Central memory CD8-positive, alpha-beta T cell (primary cell): ENCODE measurements at places on chromosomes 1 and 21.

DNA sequence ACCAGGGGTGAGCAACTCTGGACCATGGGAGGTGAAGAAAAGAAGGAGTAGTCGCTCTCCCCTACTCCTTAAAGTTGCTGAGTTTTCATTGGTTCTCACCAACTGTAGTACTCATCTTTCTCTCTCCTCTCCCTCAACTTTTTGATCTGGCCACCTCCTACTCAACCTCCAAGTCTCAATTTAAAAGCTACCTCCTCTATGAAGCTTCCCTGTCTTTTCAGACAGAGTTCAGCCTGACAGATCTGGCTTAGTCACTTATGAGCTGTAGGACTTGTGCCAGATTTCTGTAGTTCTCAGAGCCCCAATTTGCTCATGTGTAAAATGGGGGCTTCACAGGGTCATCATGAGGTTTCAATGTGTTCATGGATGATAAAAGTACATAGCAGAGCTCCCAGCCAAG lies 34.5 kb upstream of the HTR1D start:
- no peak overlapping the region for H3K4me3 ChIP-seq
- peaks cover 17% of the 10 kb centered on the region for H3K27me3 ChIP-seq
- no peak for DNase-seq
- H3K36me3 ChIP-seq = no peaks in the 10 kb centered on the region
- no peaks in the 10 kb centered on the region for H3K4me1 ChIP-seq

- H3K4me1 ChIP-seq = no peaks in the 10 kb centered on the region
- H3K36me3 ChIP-seq = peaks cover 5% of the 10 kb centered on the region
- no peak overlapping the region for H3K4me3 ChIP-seq
These were observed 242.4 kb upstream of the TMEM51 start for GRCh38 chr1:14910984-14911721.

GRCh38 chr1:230684998-230685397 lies 28.9 kb downstream of the AGT start:
- no peak for DNase-seq
- peaks cover 20% of the 10 kb centered on the region for H3K4me1 ChIP-seq
- no peaks in the 10 kb centered on the region for H3K27me3 ChIP-seq
- H3K27ac ChIP-seq = no peak overlapping the region
- no peak overlapping the region for H3K4me3 ChIP-seq

GRCh38 chr1:238652346-238652968 lies 733.9 kb upstream of the CHRM3 start:
- H3K4me1 ChIP-seq = no peaks in the 10 kb centered on the region
- H3K36me3 ChIP-seq = no peaks in the 10 kb centered on the region
- no peaks in the 10 kb centered on the region for H3K27me3 ChIP-seq
- no peak overlapping the region for H3K27ac ChIP-seq
- DNase-seq = no peak
- H3K4me3 ChIP-seq = no peak overlapping the region

GRCh38 chr1:93845538-93846205 lies 33.3 kb downstream of the DNTTIP2 start:
- H3K27ac ChIP-seq = peak overlapping the region; percentile 100
- peak overlapping the region; percentile 98 for H3K4me3 ChIP-seq
- H3K4me1 ChIP-seq = peaks cover 18% of the 10 kb centered on the region
- H3K36me3 ChIP-seq = peaks cover 33% of the 10 kb centered on the region

DNA sequence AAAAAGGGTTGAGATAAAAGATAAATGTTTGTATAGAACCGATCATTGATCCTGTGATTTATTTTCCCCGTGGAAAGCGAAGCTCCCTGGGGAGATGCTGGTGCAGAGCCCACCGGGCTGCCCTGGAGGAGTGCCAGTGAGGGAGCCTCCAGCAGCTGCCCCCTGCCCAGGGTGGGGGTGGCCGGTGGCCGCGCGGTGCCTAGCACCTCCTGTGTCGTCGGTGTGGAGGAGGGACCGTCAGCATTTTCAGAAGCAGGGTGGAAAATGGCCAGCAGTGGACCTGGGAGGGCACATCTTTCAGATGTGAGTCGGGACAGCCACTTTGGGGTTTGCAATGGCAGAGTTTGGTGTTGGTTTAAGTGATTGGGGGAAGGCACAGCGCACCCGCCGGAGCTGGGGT lies 164.0 kb downstream of the PRDM16 start:
- H3K4me1 ChIP-seq = no peaks in the 10 kb centered on the region
- H3K27ac ChIP-seq = no peak overlapping the region
- H3K36me3 ChIP-seq = no peaks in the 10 kb centered on the region
- no peak for DNase-seq
- H3K27me3 ChIP-seq = no peaks in the 10 kb centered on the region

DNA sequence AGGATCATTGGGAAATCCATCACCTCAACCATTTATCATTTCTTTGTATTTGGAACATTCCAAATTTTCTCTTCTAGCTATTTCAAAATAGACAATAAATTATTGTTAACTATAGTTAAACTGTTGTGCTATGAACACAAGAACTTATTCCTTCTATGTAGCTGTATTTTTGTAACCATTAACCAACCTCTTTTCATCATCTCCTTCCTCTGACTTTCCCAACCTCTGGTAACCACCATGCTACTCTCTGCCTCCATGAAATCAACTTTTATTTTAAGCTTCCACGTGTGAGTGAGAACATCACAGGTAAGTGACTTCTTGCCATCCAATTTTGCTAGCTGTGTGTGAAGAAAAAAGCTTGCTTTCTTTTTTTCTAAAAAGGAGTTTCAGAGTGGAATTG lies 418 bp downstream of the IFI44L start:
- H3K36me3 ChIP-seq = peaks cover 3% of the 10 kb centered on the region
- H3K4me3 ChIP-seq = peak overlapping the region; percentile 75
- DNase-seq = no peak
- H3K27me3 ChIP-seq = no peaks in the 10 kb centered on the region
- peak overlapping the region; percentile 89 for H3K27ac ChIP-seq

DNA sequence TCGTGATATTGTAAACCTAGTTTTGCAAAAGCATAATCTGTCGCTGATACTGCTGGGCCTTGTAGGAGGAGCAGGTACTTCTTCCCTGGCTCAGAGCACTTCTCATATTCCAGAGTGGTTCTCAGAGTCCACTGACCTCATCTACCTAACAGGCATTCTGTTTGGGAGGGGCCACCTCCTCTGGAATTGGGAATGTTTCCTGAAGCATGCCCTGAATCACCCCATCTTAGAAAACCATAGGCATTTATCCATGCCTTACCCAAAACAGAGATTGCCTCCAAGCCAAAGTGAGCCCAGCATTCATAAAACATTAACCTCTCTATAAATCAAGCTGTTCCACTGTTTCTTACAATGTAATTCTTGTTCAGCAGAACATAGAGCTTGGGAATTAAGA lies 35.1 kb downstream of the SLC44A3 start:
- H3K4me3 ChIP-seq = no peak overlapping the region
- no peaks in the 10 kb centered on the region for H3K4me1 ChIP-seq
- DNase-seq = no peak
- no peaks in the 10 kb centered on the region for H3K36me3 ChIP-seq
- peaks cover 21% of the 10 kb centered on the region for H3K27me3 ChIP-seq
- no peak overlapping the region for H3K27ac ChIP-seq

DNA sequence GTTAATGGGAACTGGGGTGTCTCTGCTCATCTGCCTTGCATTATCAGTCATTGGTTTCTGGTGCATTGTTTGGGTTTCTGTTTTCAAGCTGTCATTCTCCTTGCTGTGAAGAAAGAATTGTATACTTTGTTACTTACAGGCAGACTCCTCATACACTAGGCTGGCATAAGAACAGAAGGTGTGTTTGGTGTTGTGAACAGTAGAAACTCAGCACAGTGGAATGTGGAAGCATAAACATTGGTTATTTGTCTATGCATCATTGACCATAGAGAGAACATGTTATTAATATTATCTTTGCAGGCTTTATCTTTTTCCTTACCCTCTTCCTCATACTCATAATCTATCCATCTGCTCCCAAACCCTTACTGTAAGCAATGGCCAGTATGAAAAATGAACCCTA lies 18.2 kb downstream of the C1orf87 start:
- no peak overlapping the region for H3K4me3 ChIP-seq
- no peaks in the 10 kb centered on the region for H3K36me3 ChIP-seq
- peaks cover 18% of the 10 kb centered on the region for H3K27me3 ChIP-seq

- H3K4me1 ChIP-seq = peaks cover 4% of the 10 kb centered on the region
- H3K27ac ChIP-seq = no peak overlapping the region
- no peak overlapping the region for H3K4me3 ChIP-seq
- DNase-seq = no peak
- no peaks in the 10 kb centered on the region for H3K27me3 ChIP-seq
- peaks cover 32% of the 10 kb centered on the region for H3K36me3 ChIP-seq
These were observed 116.7 kb downstream of the RUSC1 start for GRCh38 chr1:155437405-155437804.
